ENCODE measurements at places on chromosomes 1 and 21. TPM values are rescaled to one million over a fixed set of nuclear protein-coding genes. Genes with fewer than 3 reads are reported as not detected.

Gene LCE3D
- total RNA-seq: not detected

DNA sequence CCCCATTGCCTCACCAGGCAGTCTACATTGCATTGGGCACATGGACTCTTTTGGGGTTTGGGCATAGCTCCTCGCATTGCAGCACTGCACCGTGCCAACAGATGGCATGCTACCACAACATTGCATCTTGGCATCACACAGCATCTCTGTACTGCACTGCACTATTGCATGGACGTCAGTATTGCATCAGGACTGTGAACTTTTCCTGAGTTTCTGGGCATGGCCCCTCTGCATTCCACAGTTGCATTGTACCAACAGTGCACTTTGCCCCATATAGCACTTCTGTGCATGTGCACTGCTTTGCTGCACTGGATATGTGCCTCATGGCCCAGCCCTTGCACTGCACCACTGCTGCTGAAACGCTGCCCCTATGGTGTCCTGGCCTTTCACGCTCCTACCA, 9.6 kb downstream of the PTPRU start:
- peak; percentile 40 for DNase-seq

Gene MAP3K21
- 11.9 TPM for total RNA-seq

- no peak for DNase-seq
These were observed 2.2 kb downstream of the SFPQ start for GRCh38 chr1:35190784-35191183.

GRCh38 chr1:211701733-211702132, 26.3 kb upstream of the NEK2 start:
- DNase-seq: no peak

- DNase-seq: no peak
These were observed 91.1 kb downstream of the USP25 start for GRCh38 chr21:15820852-15821379.

Gene KCNC4
- 25.5 TPM for total RNA-seq

Gene GRIK3
- total RNA-seq: 1.1 TPM

- no peak for DNase-seq
These were observed 11.7 kb downstream of the CSF1 start for GRCh38 chr1:109922326-109922725.

Gene CFHR1
- total RNA-seq: 0.75 TPM

Gene RGS8
- total RNA-seq: 0.03 TPM

DNA sequence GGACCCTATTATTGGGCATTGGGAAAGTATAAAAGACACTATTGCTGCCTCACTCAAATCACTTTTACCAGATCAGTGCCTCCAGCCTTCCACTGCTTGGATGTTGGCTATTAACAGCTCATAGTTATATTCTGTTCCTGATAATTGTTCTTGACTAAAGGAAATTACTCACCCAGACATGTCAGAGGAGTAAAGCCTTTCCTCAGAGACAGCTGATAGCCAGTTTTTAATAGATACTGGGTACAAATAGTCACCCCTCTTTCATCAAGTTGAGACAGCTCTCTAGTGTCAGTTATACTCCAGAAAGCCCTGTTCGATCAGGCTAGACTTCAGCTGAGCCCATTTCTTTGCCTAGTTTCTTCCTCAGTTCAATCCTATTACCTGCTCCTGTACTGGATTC, 876.1 kb upstream of the B3GALT2 start:
- no peak for DNase-seq

Gene TOR1AIP1
- total RNA-seq: 56.3 TPM

Gene DAB1
- total RNA-seq: 5.0 TPM

Gene VCAM1
- total RNA-seq: 9.7 TPM

- DNase-seq: no peak
These were observed 56.3 kb upstream of the HTR1D start for GRCh38 chr1:23273450-23274133.

Gene DIO1
- 6.2 TPM for total RNA-seq

GRCh38 chr1:61158591-61158990, 76.2 kb downstream of the NFIA start:
- no peak for DNase-seq

DNA sequence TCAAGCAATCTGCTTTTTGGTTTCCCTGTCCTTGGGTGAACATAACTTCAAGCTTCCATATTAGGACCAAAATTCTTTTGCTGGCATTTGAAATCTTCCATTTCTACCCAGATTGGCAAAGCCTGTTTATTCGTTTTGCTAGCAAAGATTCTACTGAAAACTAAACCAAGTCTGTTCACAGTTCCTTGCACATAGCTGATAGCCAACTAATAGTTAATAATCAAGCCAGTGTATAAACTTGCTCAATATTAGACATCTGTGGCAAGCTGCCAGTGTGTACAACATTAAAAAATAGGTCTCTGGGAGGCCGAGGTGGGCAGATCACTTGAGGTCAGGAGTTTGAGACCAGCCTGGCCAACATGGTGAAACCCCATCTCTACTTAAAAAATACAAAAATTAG, 6.3 kb downstream of the APP start:
- no peak for DNase-seq

GRCh38 chr1:220556641-220557040, 28.7 kb downstream of the MARK1 start:
- no peak for DNase-seq

DNA sequence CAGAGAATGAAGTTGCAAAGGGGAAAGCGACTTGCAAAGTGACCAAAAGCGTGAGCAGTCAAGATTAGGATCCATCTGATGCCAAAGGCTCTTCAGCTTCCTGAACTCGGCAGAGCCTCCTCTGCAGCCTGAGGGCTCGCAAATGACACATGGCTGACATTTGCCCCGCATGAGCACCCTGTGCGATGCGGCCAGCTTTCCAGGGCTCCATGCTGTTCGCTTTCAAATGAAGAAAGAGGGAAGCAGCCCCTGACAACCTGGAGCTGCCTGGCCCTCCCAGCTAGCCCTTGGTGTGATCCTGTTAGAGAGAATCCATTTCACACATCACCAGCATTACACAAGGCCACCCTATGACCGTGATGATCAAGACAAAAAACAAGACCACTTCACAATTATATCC, 20.2 kb upstream of the FAM131C start:
- DNase-seq: no peak

DNA sequence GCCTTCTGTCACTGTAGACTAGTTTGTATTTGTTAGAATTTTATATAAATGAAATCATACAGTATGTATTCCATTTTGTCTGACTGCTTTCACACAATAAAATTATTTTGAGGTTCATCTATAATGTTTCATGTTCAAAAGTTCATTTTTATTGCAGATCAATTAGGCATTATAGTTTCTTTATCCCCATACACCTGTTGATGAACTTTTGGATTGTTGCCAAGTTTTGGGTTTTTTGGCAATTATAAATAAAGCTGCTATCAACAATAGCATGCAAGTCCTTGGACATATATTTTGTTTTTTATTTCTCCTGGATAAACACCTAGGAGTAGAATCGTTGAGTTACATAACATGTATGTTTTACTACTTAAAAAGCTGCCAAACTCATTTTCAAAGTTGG, 47.1 kb upstream of the FAM3B start:
- no peak for DNase-seq

Measured in mucosa of gallbladder (tissue), 1 donor.